Bone marrow (tissue), 2 donors: ENCODE measurements at places on chromosomes 2 and 18.
A peak's percentile ranks its signal among the peaks of the same experiment; 100 is the strongest.

DNA sequence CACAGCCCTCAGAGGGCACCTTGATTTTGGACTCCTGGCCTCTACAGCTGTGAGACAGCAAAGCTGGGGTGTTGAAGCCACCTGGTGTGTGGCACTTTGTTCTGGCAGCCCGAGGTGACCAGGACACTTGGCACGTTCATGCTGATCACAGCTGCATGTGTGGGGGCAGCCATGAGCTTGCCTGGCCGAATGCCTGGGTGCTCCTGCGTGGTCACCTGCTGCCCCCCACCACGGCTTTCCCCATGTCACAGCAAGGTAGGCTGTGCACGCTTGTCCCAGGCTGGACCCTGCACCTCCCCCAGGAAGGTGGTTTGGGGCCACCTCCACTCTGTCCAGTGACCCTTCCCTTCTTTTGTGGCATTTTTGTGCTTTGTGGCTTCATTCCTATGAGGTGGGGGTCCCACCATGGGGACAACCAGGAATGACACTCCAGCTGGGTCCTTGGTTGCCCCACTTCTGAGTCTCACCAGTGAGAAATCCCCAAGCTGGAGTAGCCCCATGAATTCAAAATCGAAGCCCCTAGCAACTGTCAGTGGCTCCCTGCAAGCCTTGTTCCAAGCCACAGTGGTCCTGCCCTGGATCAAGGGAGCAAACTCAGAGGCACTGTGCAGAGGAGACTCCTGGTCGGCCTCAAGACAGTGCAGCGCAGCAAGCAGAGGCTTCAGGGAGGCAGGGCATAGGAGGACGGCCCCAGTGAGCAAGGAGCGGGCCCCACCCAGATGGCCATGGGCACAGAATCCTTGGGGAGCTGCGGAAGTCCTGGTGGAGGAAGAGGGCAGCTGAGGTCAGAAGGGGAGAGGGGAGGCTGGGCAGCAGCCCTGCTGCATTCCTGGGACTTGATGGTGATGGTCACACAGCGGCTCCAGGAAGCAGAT, 121.4 kb upstream of the HS6ST1 start:
- DNase-seq: no peak

GRCh38 chr2:128279786-128280157, 38.9 kb downstream of the HS6ST1 start:
- DNase-seq: no peak

- DNase-seq: no peak
These were observed 493.1 kb downstream of the XIRP2 start for GRCh38 chr2:167381349-167381748.

- no peak for DNase-seq
These were observed 23.6 kb downstream of the ZEB2 start for GRCh38 chr2:144496092-144496976.

- DNase-seq: no peak
These were observed 521.2 kb upstream of the POU3F3 start for GRCh38 chr2:104332731-104333130.

DNA sequence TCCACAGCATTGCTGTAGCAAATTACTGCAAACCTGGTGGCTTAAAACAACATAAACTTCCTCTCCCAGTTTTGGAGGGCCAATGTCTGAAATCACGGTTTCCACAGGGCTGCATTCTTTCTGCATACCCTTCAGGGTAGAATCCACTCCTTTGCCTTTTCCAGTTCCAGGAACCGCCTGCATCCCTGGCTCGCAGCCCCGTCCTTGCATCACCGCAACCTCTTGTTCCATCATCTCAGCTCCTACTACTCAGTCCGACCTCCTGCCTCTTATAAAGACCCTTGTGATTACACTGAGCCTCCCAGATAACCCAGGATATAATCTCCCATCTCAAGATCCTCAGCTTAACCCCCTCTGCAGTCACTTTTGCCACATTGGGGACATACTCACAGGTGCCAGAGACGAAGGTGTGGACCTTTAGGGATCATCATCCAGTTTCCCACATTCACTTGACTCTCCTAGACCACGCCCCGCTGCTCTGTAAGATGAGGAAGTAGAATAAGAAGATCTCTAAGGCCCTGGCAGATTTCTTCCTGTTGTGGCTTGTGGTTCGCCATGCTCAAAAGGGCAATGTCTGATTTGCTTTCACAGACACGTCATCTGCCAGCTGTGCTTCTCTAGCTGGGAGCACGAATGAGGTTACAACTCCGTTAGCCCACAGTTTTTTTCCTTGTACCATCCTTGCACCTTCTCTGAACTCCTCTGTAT, 103.6 kb upstream of the AGAP1 start:
- peak; percentile 20 for DNase-seq

DNA sequence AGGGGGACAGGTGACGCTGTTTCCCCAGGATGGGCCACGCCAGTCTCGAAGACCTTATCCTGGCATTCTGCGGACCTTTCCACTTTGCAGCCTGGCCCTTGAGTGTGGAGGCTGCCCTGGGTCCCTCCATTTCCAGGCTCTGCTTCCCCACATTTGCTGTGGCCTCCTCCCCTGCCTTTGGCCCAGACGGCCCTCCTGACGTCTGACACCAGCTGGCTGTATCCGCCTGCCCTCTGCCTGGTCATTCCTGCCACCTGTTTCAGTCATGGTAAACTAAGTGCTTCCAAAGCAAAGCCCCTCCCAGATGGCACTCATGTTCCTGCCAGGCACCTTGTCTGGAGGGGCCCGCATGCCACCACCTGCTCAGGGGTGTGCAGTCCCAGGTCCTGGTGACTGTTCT, 95.1 kb downstream of the ASB1 start:
- no peak for DNase-seq

DNA sequence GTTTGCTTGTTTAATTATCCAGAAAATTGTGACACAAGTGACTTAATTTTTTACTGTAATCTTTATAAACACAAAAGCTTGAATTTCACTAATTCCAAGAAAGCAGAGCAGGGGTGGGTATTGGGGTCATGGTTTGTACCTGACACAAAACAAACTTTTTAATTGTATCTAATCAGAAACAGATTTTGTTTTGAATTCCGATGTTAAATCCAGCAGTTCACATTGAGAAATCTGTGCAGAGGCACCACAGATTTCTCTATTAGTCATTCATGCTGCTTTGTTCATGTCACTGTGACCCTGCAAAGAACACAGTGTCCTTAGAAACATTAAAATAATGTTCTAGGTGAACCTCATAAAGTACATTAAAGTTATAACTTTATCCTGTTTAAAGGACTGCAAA, 443.4 kb downstream of the NYAP2 start:
- no peak for DNase-seq

- no peak for DNase-seq
These were observed 63.8 kb downstream of the RTP5 start for GRCh38 chr2:241933179-241933911.

DNA sequence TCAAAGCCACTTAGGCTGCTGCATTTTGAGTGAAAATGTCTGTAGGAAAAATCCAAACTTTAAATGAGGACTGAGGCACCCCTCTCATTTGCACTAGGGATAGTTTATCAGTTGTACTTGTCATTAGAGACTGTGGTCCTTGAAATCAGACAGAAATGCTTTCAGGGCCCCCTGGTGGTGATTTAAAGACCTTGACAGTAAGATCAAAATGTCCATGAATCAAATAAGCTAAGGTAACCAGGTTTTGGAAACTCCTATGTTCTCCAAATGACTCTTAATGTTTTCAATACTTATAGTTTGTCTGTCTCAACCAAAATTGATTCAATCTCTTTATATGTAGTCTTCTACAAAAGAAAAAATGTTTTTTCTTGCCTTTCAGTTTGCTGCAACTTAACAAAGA, 28.8 kb upstream of the DDX18 start:
- no peak for DNase-seq

DNA sequence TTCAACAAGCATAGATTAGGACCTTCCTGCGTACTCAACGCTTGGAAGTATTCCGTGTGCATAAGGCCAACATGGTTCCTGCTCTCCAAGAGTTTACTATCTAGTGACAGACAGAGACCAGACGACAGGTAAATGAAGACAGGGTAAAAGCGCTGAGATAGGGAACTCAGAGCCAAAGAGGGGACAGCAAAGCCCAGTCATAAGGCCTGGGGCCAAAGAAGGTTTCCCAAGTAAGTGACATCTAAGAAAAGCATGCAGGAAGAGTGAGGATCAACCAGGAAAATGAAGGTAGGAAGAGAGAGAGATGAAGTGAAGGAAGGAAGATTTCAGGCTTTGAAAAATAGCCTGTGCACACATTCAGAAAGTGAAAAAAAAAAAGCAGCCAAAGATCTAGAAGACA, 76.9 kb upstream of the CDH20 start:
- no peak for DNase-seq

- DNase-seq: no peak
These were observed at the start of gene ANKRD53 for GRCh38 chr2:70978341-70979179. TSS of gene ANKRD53 (plus strand) at chr2:70978630. CDS start at chr2:70978646, 16 bp downstream.

GRCh38 chr2:240374085-240374907, 61.2 kb upstream of the GPC1 start:
- no peak for DNase-seq

GRCh38 chr2:120864981-120865380, 129.3 kb downstream of the GLI2 start:
- no peak for DNase-seq
